Upper lobe of left lung (tissue), 6 donors: ENCODE measurements at places on chromosomes 2 and 18.

- no peak for DNase-seq
Measured at GRCh38 chr2:51441786-51442185, 409.9 kb upstream of the NRXN1 start.

DNA sequence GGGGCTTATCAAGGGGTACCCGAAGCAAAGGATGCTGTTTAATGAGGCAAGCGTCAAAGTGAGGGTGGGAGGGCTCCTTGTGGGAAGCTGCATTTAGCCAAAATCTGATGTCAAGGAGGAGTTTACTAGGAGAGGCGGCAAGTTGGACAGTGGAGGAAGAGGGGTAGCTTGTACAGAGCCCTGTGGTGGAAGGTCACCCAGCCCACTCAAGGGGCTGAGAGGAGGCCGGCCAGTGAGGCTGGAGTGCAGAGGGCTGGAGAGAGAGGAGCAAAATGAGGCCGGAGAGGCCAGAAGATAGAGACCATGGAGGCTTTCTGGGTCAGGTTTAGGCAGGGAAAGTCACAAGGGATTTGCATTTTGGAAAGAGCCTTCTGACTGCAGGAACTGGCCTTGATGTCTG, 49.5 kb downstream of the ASB1 start:
- DNase-seq: peak; percentile 26

- DNase-seq: no peak
Measured at GRCh38 chr2:229520691-229521096, 193.7 kb downstream of the DNER start.

DNA sequence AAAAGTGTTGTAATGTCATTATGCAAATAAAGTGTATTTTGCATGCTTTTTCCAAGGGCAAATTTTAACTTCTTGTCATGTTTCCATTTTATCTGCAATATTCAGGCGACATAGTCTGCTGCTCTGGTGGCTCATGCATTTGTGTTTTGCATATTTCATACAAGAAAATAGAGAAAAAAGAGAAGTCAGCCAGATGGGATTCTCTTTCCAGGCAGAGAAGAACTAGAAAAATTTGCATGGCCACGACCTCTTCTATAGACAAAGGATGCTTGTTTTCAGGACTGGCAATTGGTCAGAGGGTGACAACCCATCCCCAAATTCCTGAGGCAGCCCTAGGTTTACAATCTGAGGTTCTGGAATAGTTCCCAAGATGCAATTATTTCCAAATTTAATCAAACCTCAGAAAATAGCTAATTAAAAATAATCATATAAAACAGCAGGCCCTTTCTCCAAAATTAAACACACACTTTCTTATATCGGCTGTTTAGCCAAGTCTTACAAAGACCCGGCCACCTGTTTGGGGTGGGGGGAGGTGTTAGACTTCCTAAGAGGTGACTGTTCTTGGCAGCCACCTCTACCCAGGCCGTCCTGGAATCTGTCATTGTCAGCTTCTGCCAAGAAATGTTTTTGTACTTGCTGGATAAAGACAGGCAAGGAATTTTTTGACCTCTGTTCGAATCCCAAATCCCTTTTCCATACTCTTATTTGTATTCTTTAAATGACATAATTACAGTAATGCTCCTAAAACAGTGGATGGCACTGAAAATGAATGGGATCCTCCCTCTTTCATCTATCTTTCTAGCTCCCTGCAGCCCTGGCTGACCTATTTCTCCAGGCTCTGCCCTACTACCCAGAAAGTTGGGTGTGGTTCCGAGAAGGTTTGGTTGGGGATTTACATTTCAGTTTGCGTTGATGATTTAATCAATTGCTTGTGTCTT, 20.8 kb upstream of the SOS1 start:
- no peak for DNase-seq

GRCh38 chr2:206112108-206112507, 26.1 kb upstream of the INO80D start:
- DNase-seq: no peak

GRCh38 chr2:14285812-14286211, 346.7 kb upstream of the LRATD1 start:
- no peak for DNase-seq

- peak; percentile 55 for DNase-seq
Measured at GRCh38 chr2:38075507-38076151, at the start of gene CYP1B1. CYP1B1 (minus strand) TSS chr2:38076151; CDS start chr2:38075388, 763 bp downstream.
